ENCODE measurements at places on chromosomes 16 and 17.

- DNase-seq, result no peak
Measured at GRCh38 chr17:68460146-68460545, 2.9 kb upstream of the WIPI1 start.

DNA sequence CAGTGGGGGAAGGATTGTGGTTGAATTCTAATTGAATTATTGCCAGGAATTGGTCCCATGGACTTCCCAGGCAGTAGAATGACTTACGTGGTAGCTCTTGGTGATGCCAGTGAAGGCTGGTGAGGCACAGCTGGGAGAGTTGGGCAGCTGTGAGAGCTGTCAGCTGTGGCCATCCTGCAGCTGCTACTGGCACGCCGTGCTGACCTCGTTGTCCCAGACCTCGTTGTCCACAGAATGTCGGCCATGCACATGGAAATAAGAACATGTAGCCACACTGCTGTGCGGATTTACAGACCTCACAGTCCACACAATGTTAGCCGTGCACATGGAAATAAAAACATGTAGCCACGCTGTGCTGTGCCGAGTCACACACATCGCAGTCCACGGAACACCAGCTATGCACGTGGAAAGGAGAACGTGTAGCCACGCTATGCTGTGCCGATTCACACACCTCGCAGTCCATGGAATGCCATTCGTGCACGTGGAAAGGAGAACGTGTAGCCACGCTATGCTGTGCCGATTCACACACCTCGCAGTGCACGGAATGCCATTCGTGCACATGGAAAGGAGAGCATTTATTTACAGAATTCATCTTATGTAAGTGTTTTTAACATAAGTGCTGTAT, 59.2 kb downstream of the BANP start:
- DNase-seq, result no peak

GRCh38 chr17:51666971-51667705, 406.8 kb downstream of the UTP18 start:
- no peak for DNase-seq

DNA sequence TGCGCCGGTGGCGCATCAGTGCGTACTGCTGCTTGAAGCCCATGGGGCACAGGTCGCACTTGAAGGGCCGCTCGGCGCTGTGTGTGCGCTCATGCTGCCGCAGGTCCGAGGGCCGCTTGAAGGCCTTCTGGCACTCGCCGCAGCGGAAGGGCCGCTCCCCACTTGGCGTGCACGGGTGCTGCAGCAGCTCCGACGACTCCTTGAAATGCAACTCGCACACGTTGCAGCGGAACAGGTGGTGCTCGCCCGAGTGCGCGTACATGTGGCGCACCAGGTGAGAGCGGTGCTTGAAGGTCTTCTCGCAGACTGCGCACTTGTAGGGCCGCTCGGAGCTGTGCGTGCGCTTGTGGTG, 3.3 kb downstream of the ZNF319 start:
- DNase-seq, result no peak

GRCh38 chr16:73093146-73094144, 45.5 kb upstream of the ZFHX3 start:
- DNase-seq, result no peak

GRCh38 chr17:21280081-21280518, 4.4 kb upstream of the MAP2K3 start:
- DNase-seq, result peak; percentile 94

GRCh38 chr16:81429045-81429521, 15.5 kb upstream of the CMIP start:
- DNase-seq, result no peak

DNA sequence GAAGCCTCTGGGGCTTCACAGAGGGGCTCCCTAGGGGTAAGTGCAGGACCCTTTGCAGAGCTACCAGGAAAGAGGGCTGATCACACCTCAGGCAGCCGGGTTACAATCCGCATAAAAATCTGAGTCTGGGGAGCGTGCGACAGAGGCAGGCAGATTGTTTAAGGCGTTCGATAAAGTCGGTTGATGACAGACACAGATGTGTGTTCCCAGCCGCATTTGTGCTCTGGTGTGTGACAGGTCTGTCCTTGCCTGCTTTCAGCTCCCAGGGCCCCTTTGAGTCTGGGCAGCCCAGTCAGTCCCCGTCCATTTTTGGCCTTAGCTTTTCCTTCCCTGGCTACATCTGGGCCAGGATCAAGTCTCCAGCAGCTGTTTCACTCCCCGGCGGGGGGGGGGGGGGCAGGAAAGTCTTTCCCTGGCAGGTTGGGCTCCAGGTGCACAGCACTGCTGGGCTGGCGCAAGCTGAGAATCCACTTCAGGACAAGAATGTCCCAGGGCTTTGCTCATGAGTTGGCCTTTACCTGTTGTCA, 1.3 kb upstream of the ZACN start:
- DNase-seq, result no peak

- no peak for DNase-seq
Measured at GRCh38 chr16:46801428-46802049, 29.4 kb downstream of the C16orf87 start.

- DNase-seq, result no peak
Measured at GRCh38 chr16:17972460-17972943, 364.0 kb downstream of the NPIPA8 start.

DNA sequence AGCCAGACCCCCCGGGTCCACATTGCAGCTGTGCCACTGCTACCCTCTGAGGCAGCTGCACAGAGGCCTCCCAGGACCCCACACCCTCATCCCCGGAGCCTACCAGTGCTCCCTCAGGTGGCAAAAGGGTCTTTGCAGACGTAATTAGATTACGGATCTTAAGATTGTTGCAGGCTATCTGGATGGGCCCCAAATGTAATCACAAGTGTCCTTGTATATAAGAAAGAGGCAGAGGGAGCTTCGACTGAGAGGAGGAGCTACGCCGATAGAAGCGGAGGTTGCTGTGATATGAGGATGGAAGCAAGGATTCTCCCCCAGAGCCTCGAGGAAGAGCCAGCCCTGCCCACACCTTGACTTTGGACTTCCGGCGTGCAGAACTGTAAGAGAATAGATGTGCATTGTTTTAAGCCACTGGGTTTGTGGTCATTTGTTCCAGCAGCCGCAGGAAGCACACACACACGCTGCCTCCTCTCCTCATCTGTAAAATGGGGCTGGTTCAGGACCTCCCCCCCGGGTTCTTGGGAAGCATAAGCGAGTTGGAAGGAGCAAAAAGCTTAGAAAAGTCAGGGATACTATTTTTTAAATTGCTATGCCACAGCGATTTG, 10.5 kb upstream of the RAI1 start:
- no peak for DNase-seq

DNA sequence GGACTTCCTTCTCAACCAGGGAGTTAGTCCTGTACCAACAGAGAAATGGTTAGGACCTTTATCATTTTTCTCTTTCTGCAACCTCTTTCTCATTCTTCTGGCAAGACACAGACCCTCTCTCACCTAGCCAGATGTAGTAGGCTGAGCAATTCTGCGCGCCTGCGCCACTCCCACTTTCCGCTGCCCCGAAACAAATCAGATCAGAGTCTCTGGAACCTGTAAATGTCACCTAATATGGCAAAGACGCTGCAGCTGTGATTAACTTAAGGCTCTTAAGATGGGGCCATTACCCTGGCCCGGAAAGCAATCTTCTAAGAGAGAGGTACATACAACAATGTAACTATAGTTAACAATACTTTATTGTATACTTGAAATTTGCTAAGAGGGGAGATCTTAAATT, 94.3 kb upstream of the ASIC2 start:
- no peak for DNase-seq

DNA sequence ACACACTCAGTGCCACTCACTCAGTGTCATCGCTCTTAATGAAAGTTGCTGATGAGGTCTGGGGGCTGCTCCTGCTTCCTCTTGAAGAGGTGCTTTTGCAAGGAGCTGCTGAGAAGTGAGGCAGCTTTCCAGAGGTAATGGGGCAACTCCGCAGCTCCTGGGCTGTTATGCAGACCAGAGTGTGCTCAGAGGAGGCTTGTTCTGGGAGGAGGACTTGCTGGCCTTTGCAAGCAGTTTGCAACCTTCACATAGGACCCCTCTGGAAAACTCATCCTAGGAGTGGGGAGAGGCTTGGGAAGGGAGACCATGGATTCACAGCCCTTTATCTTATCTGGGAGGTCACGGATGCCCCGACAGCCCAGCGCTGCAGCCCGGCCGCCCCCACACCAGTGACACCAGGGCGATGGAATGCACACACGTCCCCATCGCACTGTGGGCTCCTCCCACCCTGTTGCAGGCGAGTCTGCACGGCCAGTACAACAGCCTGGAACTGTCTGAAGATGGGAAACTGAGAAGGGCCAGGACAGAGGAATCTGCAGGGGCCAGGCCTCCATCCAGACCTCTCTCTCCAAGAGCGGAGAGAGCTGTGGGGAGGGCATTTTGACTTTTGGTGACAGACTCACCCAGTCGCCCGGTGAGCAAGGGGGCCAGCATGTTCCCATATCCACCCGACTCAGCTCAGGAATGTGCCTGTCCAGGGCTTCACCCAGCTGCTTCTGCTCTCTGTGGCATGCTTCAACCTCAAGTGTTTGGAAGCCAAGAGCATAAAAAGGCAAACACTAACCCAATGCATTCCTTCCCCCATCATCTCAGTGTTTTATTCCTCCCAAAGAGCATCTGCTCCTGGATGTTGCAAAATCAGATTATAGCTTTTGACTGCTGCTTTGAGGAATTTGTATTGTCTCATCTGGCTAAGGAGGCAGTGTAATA, 78.6 kb upstream of the ZNF469 start:
- DNase-seq, result no peak

DNA sequence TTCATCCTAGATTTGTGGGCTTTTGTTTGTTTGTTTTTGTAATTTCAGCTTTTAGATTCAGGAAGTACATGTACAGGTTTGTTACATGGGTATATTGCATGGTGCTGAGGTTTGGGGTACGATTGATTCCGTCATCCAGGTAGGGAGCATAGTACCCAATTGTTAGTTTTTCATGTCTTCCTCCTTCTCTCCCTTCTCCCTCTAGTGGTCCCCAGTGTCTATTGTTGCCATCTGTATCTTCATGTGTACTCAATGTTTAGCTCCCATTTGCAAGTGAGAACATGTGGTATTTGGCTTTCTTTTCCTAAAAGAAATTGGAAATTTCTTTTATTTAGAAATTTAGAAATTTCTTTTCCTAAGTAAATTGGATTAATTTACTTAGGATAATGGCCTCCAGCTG, 37.1 kb upstream of the BCAS3 start:
- no peak for DNase-seq

- no peak for DNase-seq
Measured at GRCh38 chr17:20032636-20033035, 23.5 kb downstream of the SPECC1 start.

DNA sequence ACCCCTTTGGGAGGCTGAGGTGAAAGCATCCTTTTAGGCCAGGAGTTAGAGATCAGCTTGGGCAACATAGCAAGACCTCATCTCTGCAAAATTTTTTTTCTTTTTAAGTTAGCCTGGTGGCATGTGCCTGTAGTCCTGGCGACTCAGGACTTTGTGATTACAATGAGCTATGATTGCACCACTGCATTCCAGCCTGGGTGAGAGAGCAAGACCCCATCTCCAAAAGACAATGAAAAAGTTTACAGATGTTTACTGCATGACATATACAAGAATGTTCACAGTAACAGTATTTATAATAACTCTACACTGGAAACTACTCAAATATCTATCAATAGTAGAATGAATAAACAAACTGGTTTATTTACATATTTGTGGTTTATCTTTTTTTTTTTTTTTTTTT, 33.1 kb upstream of the CCL22 start:
- DNase-seq, result no peak

GRCh38 chr17:35743626-35744328, 9.3 kb downstream of the GAS2L2 start:
- DNase-seq, result no peak

GRCh38 chr17:5522476-5522875, 36.1 kb downstream of the MIS12 start:
- DNase-seq, result no peak

DNA sequence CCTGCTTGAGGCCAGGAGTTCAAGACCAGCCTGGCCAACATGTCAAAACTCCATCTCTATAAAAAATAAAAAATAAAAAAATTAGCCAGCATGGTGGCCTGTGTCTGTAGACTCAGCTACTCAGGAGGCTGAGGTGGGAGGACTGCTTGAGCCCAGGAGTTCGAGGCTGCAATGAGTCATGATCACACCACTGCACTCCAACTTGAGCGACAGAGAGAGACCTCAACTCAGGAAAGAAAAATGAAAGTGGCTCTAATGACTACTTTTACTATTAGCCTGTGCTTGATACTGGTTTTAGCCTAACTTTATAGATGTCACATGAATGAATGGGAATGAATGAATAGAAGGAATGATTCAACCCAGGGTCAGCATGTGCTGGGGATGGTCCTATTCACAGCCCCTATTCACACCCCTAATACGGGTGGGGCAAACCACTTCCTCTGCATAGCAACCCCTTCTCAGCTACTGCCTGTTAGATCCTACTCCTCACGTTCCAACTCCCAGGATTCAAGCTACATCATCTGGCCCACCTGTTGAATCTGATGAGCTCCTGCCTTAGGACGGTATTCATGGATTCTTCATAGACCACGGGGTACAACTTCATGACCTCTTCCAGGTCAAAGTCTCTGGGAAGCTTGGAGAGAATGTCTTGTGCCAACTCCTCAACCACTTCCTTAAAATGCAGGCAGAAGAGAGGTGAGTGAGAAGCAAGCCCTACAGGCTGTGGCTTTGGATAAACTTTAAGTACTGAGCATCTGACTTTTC, 40.5 kb downstream of the LYRM1 start:
- DNase-seq, result no peak

DNA sequence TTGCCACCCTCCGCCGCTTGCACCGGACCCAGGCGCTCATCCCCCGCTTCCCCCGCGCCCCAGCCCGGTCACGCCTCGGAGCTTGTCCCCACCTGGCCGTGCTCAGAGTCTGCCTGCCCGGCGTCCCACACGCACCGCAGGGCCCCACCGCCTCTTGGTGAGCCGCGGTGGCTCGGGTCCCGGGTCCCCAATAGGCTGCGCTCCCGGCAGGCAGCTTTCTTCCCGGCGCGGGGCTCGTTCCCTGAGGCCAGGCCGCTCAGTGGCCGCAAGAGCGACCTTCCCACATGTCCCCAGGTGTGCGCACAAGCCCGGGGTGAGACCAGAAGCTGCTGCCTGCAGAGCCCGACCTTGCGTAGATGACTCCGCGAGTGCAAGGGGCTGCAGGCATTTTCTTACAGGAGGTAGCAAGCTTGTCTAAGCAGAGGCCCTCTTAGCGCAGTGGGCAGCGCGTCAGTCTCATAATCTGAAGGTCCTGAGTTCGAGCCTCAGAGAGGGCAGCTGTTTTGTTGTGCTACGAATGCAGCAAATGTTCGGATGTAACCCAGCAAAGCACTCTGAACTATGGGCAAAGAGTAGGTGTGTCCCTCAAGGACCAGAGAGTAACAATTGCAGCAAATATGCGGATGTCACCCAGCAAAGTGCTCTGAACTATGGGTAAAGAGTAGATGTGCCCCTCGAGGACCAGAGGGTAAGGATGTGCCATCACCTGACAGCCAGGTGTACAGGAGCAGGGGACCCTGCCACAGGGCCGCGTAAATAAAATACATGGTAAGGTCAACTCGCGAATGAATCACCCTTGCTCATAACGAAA, 15.6 kb downstream of the TLE7 start:
- peak; percentile 60 for DNase-seq

DNA sequence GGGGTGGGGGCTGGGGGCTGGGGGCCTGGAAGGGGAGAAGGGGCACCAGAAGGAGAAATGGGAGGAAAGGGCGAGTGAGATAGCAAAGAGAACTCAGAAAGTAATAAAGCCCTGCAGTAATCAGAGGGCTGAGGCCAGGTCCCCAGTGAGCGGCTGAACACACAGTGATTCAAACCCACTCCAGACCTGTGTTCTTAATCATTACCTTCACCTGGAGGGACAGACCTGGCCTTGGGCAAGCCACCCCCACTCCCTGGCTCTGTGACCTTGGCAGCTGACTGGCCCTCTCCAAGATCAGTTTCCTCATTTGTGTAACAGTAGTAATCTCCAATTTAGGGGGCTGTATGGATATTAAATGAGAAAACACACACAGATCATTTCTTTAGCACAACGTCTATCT, 150.4 kb downstream of the WWOX start:
- DNase-seq, result no peak
